Activated CD4-positive, alpha-beta T cell treated with anti-CD3 and anti-CD28 coated beads, Interleukin-2, Interleukin-4, amounts not matched to agents 100 ng/mL and 50 ng/mL, durations not matched to agents 16 hours and 8 hours (primary cell): ENCODE measurements at places on chromosomes 16 and 17.

DNA sequence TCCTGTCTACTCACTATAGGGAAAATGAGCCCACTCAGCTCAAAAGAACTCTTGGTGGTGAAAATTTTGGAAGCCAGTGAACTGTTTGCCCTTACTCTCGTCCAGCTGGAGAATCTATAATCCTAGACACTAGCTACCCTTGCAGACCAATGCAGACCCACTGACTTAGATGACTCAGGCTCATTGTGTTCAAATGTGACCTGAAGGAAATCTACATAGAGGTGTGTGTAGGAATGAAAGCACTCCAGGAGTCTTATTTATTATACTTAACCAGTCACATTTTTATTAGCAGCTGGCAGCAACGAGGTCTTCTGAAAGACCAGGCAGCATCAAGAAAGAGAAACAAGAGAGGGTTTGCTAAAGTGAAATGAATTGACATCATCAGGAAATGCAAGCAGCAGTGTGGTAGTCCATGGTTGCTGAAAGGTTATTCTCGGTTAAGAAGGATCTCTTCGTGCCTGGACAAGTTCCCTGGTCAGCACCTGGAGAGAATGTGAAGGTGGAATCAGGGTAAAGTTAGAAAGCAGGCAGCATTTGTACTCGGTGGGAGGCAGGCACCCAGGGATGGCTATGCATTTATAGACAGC, 1.4 kb downstream of the KRTAP29-1 start:
- no peak for DNase-seq

DNA sequence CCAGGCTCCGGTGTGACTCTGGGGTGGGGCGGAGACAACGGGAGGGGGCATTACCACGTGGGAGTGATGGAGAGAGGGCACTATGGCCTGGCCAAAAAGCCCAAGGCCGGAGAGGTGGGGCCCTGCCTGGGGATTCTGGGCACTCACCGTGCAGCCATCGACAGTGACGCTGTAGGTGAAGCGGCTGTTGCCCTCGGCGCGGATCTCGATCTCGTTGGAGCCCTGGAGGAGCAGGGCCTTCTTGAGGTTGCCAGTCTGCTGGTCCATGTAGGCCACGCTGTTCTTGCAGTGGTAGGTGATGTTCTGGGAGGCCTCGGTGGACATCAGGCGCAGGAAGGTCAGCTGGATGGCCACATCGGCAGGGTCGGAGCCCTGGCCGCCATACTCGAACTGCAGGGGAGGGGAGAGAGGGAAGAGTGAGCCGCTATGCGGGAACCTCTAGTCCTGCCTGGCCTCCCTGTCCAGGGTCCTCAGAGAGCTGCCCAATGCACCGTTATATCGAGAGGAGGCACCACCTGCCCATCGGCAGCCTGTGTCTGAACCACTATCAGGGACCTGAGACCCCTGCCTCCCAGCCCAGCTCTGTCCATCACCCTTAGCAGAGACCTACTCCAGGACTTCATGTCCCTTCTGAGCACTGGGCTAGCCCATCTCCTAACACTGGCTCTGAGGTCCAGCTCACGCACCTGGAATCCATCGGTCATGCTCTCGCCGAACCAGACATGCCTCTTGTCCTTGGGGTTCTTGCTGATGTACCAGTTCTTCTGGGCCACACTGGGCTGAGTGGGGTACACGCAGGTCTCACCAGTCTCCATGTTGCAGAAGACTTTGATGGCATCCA, 15.6 kb downstream of the COL1A1 start:
- DNase-seq = no peak

DNA sequence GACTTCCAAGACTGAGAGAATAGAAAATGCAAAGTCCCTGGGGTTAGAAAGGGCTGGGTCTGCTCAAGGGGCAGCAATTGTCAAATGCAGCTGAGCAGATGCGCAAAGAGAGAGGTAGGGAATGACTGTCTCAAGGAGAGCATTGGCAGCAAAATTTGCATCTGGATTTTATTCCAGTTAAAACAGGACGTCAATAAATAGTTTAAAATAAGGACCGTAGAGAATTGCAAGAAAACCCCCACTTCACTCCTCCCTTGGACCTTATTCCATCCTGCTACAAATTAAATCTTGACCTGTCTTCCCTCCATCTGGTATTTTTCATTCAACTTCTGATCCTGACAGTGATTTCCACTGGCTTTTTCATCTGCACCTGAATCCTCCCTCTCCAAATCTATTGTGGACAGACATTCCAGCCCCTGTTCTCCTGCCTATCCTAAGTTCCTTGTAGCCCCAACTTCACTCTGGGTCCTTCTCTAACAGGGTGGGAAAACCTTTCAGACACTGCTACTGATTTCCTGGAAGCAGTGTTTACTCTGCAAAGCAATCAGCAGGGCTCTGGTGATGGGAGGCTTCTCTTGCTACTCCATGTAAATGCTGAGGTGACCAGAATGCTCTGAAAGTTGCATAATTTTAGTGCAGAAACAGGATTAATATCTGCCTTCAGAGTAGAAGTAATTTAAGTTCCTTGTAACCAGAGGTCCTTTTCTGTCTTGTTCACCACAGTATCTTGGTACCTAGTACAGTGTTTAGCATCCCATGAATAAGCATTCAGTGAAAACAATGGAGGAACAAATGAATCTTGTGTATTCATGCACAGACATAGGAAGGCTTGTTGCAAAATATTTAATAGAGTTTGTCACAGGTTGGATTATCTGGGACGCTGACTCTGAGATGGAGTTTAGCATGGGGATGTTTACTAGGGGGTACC, 79.2 kb downstream of the CDH11 start:
- DNase-seq = no peak

DNA sequence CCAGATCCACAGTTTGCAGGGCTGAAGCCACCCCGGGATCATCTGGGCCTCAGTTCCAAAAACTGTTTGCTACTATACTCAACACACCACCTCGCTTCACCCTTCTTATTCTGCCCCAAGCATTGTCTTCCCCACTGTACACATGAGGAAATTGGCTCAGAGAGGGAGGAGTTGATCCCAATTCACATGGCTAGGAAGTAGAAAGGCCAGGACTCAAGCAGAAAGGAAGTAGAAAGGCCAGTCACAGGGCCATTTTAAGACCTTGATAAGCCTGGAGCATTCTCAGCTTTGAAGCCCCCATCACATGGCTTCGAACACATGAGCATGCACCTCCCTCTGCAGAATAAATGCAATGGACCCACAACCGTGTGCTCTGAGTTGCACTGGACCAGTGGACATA, 7.7 kb upstream of the PRSS22 start:
- no peak for DNase-seq

GRCh38 chr16:14180481-14180944, 109.4 kb downstream of the MRTFB start:
- no peak for DNase-seq

GRCh38 chr17:63954402-63955063, 18.2 kb downstream of the SCN4A start:
- no peak for DNase-seq
